ENCODE measurements at places on chromosomes 1 and 21. TPM values are rescaled to one million over a fixed set of nuclear protein-coding genes. Genes with fewer than 3 reads are reported as not detected.

GRCh38 chr1:37741130-37741529 is 23.8 kb downstream of the EPHA10 start:
- H3K4me1 ChIP-seq: no peaks in the 10 kb centered on the region
- H3K4me3 ChIP-seq: no peak overlapping the region
- H3K27me3 ChIP-seq: peaks cover 6% of the 10 kb centered on the region
- H3K27ac ChIP-seq: no peak overlapping the region
- no peaks in the 10 kb centered on the region for H3K36me3 ChIP-seq

The EPHA2 gene
- not detected for total RNA-seq

The VASH2 gene
- total RNA-seq: not detected

The FAAH gene
- 10.0 TPM for total RNA-seq

The PAPPA2 gene
- 0.48 TPM for total RNA-seq

GRCh38 chr1:42350086-42350485 is 15.1 kb upstream of the FOXJ3 start:
- H3K27ac ChIP-seq: no peak overlapping the region
- DNase-seq: no peak
- H3K4me1 ChIP-seq: no peaks in the 10 kb centered on the region

DNA sequence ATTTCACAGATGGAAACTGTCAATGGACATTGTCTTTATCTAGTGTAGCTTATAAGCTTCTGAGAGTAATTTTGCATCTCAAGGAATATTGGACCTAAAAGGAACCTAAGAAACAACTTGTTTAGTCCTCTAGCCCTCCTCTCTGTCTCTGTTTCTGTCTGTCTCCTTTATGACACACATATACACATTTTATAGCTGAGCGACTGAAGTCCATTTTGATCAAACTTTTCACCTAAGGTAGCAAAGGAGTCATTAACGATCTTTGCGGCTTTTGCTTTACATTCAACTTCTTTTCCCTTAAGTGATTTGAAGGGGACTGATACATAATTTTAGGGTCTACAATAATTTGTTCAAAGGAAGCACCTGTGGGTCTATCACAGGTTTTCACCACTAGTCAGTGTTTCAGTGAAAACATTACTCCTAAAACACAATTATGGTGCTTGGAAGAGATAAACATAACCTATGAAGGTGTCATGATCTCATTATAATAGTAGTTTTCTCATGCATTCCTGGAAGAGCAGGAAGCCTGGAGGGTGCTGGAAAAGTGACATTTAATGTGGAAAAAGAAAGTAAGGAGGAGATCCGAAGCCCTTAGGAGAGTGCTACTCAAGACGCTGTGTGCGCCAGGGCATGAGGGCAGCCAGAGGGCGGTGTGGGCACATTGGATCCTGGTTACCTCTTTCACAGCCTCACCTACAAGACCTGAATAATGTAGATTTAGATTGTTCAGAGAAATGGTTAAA is 248.6 kb downstream of the DNM3 start:
- no peaks in the 10 kb centered on the region for H3K36me3 ChIP-seq
- no peaks in the 10 kb centered on the region for H3K4me1 ChIP-seq
- H3K27me3 ChIP-seq: no peaks in the 10 kb centered on the region
- DNase-seq: peak; percentile 79

Measured in natural killer cell (primary cell).